ENCODE measurements at places on chromosomes 12 and 14.

DNA sequence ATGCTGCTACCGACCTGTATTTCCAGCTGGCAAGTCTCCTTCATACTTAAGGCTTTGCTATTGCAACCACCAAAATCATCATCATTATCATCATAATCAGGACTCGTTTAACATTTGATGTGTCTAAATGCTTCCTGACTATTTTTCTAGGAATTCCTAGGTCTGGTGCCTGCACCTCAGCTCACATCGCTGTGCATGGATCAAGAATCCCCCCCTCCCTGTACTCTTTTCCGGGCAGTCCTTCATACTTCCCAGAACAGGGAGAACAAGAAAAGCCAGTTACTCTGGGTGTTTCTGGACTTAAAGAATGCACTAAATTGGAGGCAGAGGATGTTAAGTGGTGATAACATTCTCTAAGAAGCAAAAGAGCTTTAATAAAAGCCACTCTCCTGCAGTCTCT is 9.4 kb downstream of the ERP27 start:
- no peak for DNase-seq

GRCh38 chr14:69880893-69881292 is 1.7 kb downstream of the SMOC1 start:
- no peak for DNase-seq

DNA sequence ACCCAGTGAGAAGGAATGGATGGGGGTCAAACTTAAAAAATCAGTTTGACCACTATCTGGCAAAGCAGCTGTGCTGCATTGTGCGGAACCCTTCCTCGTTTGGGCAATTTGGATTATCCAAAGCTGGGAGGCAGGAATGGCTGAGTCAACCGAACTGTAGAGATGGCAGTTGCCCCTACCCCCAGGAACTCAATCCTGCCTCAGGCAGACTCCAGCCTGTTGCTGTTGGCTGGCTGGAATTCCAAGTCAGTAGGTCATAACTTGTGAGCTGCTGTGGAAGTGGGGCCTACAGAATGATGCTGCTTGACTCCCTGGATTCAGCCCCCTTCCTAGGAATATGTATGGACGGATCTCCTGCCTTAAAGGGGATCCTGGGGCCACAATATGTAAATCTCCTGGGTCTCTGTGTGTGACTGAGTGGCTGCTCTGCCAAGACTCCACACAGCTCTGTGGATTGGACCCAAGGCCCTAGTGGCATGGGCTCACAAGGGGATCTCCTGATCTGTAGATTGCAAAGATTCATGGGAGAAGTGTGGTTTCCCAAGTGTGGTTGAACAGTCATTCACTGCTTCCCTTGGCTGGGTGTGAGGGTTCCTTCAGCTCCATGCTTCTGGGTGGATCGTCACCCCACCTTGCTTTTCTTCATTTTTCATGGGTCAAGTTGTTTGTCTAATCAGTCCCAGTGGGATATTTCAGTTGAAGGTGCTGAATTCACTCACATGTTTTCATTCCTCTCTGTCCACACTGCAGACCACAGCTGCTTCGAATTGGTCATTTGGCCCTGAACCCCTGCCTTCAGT is 19.2 kb downstream of the LUM start:
- no peak for DNase-seq

DNA sequence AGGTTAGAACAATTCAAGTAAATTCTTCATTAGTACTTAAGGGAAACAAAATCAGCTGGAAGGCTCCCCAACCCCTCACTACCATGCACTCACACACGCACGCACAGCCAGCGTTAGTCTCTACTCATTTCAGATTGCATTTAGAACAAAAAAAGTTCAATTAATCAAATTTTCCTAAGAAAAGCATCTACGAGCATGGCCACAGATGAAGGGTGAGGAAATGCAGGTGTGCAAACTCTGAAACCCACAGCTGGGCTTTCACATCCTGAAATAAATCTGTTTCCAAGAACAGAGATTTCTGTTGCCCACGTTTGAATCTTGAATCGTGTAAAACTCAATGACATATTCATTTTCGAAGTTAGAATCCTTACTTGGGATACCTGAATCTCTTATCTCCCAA is 62.6 kb downstream of the SEL1L start:
- DNase-seq, result no peak

DNA sequence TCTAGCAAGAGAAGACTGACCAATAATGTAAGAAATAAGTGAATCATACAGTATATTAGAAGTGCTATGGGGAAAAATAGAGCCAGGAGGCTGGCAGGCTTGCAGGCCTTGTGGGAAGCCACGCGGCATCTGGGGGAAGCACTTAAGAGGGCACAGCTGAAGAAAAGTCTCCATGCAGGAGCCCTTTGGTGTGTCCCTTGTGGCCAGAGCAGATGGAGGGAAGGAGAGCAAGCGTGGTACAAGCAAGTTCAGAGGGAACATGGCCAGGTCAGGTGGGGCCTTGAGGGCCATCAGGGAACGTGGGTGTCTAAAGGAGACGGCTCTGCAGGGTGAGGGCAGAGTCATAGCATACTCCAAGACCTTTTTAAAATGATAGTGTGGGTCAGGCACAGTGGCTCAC is 51.7 kb downstream of the LRRC74A start:
- DNase-seq, result no peak

GRCh38 chr14:29536886-29537511 is 390.6 kb downstream of the PRKD1 start:
- peak; percentile 47 for DNase-seq

GRCh38 chr12:67433385-67434175 is 164.4 kb downstream of the CAND1 start:
- DNase-seq, result no peak

DNA sequence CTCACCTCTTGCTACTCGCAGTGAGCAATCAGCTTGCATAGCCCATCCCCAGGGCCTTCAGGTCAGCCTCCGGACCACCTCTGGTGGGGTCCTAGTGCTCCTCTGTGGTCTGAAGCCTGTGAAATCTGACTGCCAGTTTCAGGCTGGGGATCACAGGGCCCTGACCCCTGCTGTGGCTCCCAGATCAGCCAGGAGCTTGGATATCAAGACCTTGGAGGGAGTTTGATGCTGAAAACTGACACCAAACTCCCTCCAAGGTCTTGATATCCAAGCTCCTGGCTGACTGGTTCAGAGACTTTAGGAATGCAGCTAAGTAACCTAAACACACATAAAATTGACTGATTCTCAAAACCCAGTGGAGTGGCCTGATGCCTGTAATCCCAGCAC is 19.8 kb upstream of the DHRS4 start:
- DNase-seq, result no peak

DNA sequence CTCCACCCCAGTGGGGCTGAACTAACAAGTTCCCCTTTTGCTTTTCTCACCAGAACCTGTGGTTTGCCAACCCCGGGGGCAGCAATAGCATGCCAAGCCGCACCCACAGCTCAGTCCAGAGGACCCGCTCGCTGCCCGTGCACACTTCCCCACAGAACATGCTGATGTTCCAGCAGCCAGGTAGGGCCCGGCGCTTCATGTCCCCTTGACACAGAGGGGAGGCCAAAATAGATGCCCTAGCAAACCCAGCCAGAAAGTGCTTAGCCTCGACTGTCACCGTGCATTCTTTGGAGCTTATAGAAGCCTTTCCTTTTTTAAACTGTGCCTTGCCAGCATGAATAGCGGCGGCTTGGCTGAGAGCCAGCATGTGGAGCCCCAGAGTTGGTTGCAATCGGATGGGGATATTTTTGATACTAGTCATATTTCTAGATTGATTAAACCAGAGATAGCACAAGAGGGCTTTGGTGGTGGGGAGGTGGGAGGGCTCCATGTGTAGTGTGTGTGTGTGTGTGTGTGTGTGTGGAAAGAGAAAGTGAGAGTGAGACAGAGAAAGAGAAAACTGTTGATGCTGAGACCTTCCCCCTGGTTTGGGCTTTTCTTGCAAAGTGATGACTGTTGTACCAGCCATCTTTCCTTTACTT is 126.1 kb downstream of the GCH1 start:
- DNase-seq, result peak; percentile 79

DNA sequence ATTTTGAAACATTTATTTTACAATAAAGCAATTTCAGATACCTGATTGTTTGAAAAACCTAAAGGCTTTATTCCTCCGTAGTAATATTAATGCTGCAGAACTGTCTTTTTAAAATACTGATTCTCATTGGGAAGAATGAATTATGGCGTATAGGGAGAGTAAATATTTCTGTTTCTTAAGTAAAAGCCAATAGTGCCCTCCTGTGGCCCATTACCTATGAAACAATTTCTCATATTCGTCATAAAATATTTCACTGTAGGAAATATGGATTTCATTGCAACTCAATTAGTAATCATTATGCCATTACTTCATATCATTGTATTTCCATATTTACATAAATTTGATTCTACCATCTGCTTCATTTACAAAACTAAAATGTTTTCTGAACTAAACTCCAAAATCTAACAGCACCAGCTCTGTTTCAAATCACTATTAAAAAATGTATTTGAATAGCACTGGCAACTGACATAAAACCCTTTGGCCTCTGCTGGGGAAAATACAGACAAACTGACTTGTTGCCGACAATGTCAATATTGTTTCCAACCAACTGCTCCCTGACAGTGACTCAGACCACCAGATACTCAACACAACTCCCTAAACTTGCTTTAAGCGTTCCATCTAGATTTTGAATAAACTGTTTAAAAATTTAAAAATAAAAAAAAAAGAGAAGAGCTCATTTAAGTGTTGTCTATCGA is 290.3 kb downstream of the NAV3 start:
- DNase-seq, result peak; percentile 21

Measured in GM03348 (cell line).